Cardiac muscle cell (in vitro differentiated cells and primary cell): ENCODE measurements at places on chromosomes 6 and 20. TPM values are rescaled to one million over a fixed set of nuclear protein-coding genes. Genes with fewer than 3 reads are reported as not detected.

The HCRTR2 gene
- total RNA-seq: 0.21 TPM in 1 of 2 replicates, not detected in the other

The TNFRSF6B gene
- total RNA-seq: 9.5 and 10.3 TPM in 2 replicates

The HRH3 gene
- total RNA-seq: not detected in 2 replicates

The GNL1 gene
- total RNA-seq: 12.4 and 16.1 TPM in 2 replicates

- DNase-seq: peak; percentile 8
These were observed 857 bp downstream of the TAP2 start for GRCh38 chr6:32837651-32838113.

DNA sequence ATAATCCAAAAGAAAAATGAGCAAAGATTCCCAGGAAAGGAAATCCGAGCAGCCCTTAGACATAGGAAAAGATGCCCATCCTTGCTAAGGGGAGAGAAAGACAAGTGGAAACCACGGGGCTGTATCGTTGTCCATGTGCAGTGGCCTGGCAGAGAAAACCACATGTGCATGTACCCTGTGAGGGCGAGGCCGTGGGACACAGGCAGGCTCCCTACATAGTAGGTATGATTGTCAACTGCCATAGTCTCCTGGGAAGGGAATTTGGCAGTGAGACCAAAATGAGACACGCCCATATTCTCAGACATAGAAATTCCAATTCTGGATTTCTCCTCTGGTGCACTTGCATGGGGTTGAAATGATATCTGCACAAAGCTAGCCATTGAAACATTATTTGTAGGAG lies 169.7 kb upstream of the SALL4 start:
- DNase-seq: no peak

DNA sequence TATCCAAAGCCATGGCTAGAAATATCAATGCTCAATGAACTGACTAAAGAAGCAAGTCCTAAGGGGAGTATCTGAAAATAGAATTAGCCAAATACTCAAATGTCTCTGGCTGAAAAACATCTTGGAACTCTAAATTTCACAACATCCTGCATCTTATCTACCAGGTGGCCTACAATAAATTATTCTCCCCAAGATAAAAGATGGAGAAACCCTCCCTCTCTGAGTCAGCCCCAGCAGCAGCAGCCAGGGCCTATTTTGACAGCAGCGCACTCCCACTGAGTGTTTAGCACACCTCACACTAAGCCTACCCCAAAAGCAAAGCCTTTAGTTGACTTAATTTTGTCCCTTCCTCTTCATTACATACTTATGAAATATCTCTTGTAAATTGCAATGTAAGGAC lies 5.9 kb downstream of the CALHM6 start:
- no peak for DNase-seq

GRCh38 chr6:24738741-24739140 lies 19.8 kb upstream of the C6orf62 start:
- peak; percentile 47 for DNase-seq

GRCh38 chr20:12372557-12372956 lies 454.9 kb downstream of the BTBD3 start:
- no peak for DNase-seq

DNA sequence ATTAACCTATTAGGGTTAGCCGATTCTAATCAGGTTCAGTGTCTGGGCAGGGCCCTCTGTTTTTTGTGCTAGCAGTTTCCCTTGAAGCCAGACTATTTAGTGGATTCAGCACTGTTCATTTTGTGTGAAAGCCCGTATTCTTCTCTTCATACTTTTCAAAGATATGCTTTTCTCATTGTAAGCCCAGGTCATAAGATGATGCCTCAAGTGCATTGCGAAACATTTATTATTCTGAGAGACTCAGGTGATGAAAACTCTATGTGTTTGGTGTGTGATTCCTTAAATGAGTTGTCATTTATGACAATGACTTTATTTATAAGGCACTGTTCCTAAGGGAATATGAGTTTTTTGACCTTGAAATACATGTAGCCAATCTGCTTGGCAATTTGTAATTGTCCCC lies 851.0 kb upstream of the FLRT3 start:
- no peak for DNase-seq

GRCh38 chr6:42778122-42778521 lies 3.7 kb upstream of the BICRAL start:
- DNase-seq: no peak

DNA sequence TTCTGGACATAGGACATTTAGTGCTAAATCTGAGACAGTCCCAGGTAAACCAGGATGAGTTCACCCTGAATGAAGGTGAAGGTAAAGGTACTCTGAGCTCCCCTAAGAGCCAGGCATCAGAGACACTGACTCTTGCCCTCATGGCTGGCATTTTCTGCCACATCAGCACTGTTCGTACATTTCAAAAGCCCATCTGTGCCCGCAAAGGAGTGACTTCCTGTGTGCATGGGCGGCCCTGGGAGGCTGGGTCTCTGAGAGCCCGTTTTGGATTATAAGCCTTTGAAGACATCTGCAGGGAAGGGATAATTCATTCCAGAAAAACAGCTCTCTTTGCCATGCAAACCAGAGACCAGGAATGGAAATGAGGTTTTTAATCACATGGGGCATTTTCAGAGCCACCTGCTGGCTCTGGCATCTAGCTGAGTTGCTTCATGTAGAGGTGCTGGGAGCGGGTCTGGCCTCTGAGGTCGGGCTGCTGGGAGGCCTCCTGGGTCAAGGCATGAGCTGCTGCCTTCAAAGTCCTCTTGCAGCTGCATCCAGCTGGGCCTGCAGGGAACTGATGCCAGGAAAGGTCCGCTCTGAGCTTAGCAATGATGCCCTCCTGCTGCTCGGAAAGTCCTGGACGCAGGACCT lies 348.3 kb downstream of the DHX35 start:
- no peak for DNase-seq

- peak; percentile 41 for DNase-seq
These were observed 1.6 kb downstream of the HLA-DQB1 start for GRCh38 chr6:32664827-32665362.

- DNase-seq: peak; percentile 90
These were observed at the start of gene FBXL4 for GRCh38 chr6:98947411-98948292. Gene FBXL4, minus strand, starts transcription at chr6:98947946. Its CDS starts 20,958 bp downstream, at chr6:98926988.

DNA sequence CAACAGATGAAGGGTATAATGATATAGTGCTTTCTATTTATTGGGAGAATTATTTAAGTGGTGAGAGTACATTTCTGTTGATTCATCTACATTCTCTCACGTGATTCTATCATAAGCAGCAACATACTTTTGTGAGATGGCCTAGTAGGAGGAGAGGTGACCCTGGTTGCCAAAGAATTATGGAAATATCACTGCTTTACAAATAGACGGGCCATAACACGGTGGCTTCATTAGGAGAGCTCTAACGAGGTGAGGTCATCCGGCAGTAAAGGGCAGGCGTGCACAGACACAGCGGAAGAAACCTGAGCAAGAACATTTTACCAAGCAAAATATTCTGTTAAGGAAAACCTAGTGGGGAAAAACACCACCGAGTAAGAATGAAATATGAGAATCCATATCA lies 337.4 kb upstream of the QKI start:
- DNase-seq: no peak
